Fibroblast of skin of left biceps (primary cell): ENCODE measurements at places on chromosomes 7 and 10.
A peak's percentile ranks its signal among the peaks of the same experiment; 100 is the strongest.

DNA sequence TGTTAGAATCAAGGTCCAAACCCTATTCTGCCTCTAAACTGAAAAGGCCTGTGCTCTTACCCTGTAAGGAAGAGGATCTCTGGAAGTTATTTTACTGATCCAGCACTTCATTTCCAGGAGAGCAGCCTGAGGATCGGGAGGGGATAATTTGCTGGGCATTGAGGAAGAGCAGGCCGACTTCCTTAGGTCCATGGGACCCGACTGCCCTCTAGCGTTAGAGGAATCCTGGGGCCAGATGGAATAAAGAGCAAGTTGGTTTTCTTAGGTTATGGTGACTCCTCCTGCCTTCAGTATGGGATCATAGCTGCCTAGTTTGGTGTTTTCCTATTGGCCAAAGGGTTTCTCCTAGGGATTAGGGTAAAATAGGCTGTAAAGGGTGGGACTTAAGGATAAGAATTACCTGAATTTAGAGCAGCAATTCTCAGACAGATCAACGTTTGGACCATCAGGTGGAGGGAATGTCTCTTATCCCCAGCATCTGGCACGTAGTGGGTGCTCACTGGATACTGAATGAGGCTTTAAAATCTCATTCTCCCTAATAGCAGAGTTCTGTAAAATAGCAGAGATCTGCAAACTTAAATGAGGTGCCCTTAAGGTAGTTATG is 40.0 kb upstream of the SORBS1 start:
- DNase-seq: peak; percentile 42

DNA sequence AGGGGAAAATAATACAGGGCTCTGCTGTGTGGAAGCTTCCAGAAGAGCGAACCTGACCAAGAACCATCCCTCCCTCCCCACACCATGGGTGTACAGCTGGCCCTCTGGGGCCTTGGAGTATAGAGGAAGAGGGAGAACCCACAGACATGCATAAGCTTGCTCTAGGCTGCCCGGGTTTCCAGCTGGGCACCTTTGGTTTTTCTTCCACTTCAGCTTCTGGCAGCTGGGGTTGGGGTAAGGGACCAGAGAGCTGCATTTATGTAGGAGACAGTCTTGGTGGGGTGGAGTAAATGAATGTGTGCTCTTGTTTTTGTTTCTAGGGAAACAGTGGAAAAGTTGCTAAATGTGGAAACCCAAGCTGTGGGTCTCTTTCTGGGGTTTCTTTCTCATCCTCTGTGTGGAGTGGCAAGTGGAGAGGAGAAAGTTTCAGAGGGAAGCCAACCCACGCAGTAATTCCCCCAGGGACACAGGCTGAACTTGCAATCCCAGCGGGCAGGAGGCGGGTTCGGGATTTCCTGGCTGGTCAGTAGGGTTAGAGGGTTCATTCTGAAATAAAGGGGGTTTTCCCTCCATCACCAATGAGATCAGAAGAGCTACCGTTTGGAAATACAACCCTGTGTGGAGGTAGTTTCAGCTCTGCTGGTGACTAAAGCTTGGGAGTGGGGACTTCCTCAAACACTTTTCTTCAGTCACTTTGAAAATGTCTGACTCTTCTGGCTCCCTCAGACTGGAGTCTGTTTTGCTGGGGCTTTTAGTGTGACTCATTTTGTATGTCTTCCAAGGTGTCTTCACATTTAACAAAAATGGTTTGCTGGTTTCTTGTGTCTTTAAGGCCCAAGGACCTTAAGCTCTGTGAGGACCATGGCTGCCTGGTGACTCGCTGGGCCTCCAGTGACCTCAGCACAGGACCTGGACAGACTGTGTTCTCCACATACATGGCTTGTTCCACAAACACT is 22.2 kb upstream of the SRGN start:
- no peak for DNase-seq

DNA sequence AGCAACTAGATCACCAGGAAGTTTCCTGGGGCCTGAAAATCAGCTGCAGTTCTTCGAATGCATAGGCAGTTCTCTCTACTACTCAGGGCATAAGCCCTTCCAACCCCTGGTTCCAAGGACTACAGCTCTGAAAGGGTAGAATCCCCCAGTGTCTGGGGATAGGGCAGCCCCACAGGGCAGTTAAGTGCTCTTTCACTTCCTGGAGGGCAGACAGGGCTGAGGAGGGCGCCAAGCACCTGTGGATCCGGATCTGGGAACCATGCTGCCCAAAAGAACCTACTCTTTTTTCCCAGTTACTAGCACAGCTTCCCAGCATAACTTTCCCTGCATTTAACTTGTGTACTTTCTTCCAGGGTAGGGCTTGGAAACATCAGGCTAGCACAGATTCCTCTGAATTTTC is 41.1 kb downstream of the CXCL12 start:
- no peak for DNase-seq

- DNase-seq: no peak
These were observed 3.2 kb downstream of the PTPRN2 start for GRCh38 chr7:158584407-158584806.

DNA sequence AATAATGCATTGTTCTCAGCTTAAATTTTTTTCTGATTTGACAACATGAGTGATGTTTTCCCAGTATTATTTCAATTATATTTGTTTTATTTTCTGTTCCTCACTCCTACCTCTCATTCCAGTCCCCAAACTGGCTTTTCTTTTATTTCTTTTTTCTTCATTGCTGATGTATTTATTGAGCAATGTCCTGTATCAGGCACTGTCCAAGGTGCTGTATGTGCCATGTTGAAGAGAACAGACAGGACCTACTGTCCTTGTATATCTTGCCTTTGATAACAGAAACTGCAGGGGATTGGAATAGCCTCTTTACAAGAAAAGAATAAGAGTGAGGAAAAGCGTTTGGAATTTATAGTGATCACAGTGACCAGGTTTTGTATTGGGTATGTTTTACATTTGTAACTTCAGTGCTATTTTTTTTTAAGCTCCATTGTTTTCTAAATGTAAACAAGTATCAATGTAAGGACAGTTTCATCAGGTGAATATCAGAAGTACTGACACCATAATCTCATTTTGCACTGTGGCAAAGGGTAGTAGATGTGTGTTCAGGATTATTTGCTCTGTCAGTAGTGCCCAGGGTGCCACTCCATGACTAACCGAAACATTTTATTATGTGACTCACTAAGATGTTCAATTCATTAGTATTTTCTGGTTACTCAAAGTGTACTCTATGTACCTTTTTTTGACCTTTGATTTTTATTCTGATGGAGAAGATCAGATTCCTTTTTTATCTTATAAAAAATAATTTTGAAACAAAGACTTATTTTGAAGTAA is 15.6 kb upstream of the CLDN12 start:
- no peak for DNase-seq

DNA sequence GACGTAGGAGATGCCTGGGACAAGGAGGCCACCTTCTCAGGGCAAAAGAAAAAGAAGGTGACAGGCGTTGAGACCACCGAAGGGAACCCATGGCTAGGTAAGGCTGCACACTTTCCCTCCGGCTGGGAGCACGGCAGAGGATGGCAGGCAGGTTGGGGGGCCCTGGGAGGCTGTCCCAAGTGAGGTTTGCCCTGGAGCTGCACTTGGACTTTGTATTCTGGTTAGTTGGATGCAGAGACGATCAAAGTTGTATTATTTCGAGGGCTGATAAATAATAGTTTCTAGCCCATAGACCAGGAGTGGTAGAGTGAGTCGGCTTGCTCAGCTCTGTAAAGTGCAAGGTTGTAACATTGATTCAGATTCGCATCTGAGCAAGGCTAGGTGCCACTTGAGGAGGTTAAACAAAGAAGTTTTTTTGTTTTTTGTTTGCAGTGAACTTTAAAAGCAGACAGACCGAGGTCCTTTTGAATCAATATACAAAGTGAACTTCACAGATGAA is 608 bp downstream of the ENTPD7 start:
- no peak for DNase-seq

DNA sequence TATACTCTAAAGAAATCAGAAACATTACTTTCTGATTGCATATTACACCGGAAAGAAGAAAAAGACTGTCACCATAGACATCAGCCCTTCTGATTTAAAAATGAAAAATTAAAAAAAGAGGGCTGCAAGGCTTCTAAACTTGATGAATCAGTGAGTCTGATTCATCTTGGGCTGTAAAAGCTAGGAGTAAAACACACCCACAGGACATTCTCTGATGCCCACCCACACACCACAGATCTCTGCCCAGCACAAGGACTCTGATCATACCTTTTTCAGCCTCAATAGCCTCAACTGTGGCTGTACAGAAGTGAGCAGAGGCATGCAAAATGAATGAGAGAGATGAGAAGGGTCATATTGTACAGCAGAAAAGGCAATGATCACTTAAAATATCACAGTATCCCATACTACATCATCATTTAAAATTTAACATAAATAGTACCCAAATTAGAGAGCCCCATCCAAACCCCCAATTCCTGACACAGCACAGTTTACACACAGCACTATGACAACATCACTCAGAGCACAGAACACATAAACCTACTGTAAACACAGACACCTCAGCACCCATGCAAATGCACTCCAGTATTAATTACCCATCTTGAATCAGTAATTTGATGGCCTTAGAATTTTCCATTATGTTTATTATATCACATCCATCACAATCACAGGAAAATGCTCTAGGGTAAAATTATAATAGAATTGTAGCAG is 6.4 kb upstream of the MSS51 start:
- DNase-seq: no peak

- peak; percentile 95 for DNase-seq
These were observed at the start of gene ARMH3 for GRCh38 chr10:102055647-102056419. TSS of gene ARMH3 (minus strand) at chr10:102056173. CDS start at chr10:102040114, 16,059 bp downstream.

- DNase-seq: no peak
These were observed 129.9 kb upstream of the ZNF804B start for GRCh38 chr7:88629559-88629958.

DNA sequence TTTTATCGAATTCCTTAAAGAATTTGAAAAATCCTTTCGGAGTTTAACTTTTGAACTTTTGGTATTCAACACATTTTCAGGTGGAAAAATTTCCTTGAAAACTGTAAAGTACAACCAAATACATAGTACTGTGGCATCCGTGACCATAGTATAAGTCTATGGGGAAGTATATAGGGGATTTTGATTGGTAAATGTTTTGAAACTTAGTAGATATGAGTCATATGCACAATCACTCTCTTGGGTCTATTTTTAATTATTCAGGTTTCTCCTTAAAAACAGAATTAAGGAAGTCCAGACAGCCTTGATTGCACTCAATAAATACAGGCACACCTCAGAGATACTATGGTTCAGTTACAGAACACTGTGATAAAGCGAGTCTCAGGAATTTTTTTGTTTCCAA is 64.2 kb downstream of the AVL9 start:
- DNase-seq: no peak

- peak; percentile 20 for DNase-seq
These were observed 34.6 kb downstream of the ZEB1 start for GRCh38 chr10:31353574-31353973.

GRCh38 chr7:135684136-135684535 is 21.8 kb downstream of the STMP1 start:
- DNase-seq: no peak

DNA sequence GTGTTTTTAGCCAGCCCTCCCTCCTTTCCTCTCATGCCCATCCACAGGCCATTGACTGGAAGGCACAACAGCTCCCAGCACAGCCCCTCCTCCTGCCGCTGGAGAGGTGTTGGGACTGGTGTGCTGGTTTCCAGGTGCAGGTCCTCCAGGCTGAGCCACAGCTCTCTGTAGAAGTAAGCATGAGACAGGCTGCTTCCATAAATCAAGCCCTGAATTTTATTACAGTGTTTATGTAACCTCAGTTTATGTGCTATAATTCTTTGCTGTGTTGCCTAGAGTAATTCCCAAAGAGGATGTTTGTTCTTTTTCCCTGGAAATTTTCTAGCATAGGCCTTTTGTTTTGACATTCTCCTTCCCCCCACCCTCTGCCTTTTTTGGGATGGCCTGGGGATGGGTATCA is 445.8 kb downstream of the AUTS2 start:
- no peak for DNase-seq

- DNase-seq: no peak
These were observed 294.2 kb upstream of the ZMIZ1 start for GRCh38 chr10:78774614-78774998.

- no peak for DNase-seq
These were observed 41.7 kb downstream of the VCL start for GRCh38 chr10:74039561-74040145.

GRCh38 chr7:47497367-47498096 is 84.4 kb downstream of the TNS3 start:
- no peak for DNase-seq

GRCh38 chr7:113087071-113087998 is 708 bp upstream of the GPR85 start:
- peak; percentile 54 for DNase-seq

- no peak for DNase-seq
These were observed 997.9 kb upstream of the POT1 start for GRCh38 chr7:125927556-125927955.

DNA sequence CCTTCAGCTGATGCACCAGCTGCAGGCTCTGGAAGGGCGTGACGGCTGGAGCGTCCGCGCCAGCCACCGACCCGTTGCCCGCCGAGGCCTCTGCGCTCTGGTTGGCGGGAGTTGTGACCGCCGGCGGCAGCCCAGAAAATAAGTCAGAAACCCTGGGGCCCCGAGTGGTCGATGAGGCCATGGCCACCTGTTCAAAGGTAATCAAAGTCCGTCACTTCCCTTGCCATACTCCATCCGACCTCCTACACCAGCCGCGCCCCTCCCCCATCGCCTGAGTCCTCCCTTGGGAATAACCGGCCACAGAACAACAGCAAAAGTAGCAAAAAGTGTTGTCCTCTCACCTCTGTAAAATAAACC is 406 bp downstream of the PRLHR start:
- no peak for DNase-seq

DNA sequence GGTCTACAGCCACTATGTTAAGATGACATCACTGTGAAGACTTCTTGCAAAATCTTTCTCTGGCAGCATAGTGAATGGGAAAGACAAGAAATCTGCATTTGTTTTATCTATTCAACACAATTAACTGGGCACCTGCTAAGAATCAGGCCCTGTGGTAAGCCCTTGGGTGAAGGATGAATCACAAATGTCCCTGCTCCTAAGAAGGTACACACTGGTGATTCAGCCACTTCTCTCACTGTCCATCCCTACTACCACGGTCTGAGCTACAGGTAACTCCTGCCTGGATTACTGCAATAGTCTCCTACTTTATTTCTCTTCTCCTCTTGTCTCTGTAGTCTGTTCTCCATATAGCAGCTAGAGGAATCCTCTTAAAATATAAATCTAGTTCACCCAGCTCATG is 116.1 kb downstream of the HIBADH start:
- DNase-seq: no peak

DNA sequence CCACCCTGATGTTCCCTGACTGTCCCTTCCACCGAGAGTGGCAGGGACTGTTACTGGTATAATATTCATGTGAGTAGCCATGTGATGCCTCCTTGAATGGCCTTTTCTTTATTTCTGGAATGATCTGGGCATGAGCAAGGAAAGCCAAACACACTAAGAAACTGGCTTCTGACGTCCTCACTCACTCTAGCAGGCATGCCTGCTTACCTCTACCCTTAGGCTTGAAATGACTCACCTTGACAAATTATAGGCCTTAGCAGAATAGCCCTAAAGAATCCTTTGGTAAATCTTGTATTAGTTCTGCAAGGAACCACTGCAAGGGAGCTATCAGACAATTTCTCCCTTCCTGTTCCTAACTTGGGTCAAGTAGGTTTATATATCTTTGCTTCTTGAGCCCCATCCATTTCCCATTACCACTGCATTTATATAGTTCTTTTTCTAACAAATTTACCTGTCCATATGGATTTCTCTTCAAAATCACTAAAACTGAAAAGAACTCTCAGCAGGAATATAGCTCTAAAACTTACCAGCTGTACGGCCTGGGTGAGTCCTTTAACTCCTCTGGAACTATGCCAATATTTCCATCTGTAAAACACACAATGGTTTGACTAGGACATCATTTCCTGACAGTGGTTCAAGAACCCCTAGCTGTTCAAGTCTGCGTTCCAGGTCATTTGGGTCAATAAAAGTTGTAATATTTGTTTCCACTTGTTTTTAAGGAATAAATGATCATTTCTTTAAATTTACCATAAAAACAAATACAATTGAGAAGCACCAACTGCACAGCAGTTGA is 13.0 kb upstream of the NDUFA5 start:
- no peak for DNase-seq
